ENCODE measurements at places on chromosomes 12 and 14. TPM values are rescaled to one million over a fixed set of nuclear protein-coding genes. Genes with fewer than 3 reads are reported as not detected.

DNA sequence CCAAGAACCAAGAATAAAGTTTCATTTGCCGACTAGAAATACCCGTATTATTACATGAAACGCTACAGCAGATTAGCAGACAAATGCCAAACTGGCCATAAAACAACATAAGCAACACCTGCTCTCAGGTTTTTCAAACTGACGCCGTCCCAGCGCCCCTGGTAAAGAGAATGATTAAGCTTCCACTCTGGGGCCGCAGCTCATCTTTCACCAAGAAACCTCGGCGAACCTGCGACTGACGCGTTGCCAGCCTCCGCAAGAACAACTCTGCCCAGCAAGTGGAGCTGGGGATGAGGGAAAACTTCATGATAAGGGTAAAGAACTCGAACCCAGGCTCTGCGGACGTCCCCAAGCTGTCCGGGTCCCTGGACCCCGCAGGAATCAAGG, 530 bp downstream of the ARL1 start:
- no peaks in the 10 kb centered on the region for H3K36me3 ChIP-seq
- peaks cover 27% of the 10 kb centered on the region for H3K4me1 ChIP-seq
- H3K4me3 ChIP-seq: peak overlapping the region; percentile 77
- H3K27me3 ChIP-seq: no peaks in the 10 kb centered on the region

DNA sequence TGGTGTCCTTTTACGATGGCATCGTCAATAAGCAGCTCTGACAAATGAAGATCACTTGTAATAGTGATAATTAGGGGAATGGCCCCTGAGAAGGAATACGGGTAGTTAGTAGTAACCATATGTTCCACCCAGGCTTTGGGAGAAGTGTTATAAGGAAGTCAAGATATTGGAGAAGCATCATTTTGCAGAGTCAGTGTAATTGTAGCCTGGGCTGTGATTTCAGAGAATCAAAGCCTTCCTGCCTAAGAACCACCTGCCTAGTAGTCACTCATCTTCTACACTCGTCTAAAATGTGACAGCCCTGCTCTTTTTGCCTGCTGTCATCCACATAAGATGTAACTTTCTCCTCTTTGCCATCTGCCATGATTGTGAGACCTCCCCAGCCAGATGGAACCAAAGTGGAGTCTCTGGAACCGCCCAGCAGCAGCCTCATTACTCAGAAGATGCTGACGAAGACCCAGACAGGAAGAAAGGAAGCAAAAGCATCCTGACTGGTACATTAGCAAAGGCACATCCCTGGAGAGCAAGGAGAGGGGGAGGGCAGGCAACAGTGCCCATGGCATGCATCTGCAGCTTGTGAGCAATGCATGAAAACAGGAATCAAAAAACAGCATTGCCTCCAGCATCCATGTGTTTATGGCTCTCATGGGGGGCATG, 12.6 kb upstream of the EDDM3A start:
- H3K36me3 ChIP-seq: no peaks in the 10 kb centered on the region
- H3K4me1 ChIP-seq: no peaks in the 10 kb centered on the region
- no peak for DNase-seq
- H3K4me3 ChIP-seq: no peak overlapping the region

DNA sequence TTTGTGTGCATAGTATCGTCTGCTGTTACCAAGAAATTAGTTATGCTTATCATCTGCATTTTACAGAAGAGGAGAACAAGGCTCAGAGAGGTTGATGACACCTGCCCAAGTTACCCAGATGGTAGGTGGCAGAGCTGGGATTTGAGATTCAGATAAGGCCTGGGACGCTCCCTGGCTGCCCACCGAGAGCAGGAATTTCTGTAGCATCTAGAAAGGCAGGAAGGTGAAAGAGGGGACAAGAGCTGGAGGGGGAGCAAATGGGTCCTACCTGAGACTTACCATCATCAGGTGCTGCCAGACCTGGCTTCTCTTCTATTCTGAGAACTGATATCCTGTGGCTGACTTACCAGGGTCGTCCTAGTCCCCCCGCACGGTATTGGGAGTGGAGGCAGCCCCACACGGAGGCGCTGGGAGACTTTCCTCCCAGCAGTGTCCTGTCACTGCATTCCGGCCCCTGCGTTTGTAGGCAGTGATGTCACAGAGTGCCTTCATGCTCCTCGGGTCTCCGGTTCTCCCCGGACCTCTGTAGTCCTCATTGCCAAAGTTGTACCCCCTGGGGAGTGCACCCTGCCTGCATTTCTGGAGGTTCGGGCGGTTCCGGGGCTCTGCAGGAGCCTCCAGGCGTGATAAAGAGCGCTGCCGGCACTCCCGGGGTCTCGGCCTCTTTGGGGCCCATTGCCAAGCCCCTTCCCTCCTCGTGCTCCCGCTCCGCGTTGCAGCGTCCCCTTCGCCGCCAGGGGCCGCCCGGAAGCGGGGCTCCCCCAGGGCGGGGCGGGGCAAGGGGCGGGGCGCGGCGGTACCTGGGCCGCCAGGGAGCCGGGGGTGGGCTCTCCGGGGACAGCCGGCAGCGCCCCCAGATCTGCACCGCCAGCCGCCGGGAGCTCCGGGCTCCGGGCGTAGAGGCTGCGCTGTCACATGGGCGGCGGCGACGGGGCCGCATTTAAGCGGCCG, at the start of gene CABP1:
CABP1 (plus strand) TSS at position 856 of the 951 bp plus-strand sequence; CDS start at position 916, 60 bp downstream.
- peaks cover 18% of the 10 kb centered on the region for H3K4me1 ChIP-seq
- no peak within 1 kb of the TSS for H3K27ac ChIP-seq
- H3K4me3 ChIP-seq: peak within 1 kb of the TSS; percentile 50
- DNase-seq: no peak
- no peaks in the 10 kb centered on the region for H3K36me3 ChIP-seq

HOXC12 gene
- not detected for total RNA-seq
